Neural crest cell (in vitro differentiated cells): ENCODE measurements at places on chromosomes 12 and 14.

- no peak overlapping the region for H3K4me3 ChIP-seq
- H3K27me3 ChIP-seq = peaks cover 20% of the 10 kb centered on the region
- peaks cover 28% of the 10 kb centered on the region for H3K4me1 ChIP-seq
- no peaks in the 10 kb centered on the region for H3K36me3 ChIP-seq
- no peak for DNase-seq
- H3K27ac ChIP-seq = no peak overlapping the region
These were observed 38.2 kb upstream of the MAP1LC3B2 start for GRCh38 chr12:116520801-116521471.

- H3K4me1 ChIP-seq = no peaks in the 10 kb centered on the region
- no peak overlapping the region for H3K27ac ChIP-seq
- no peaks in the 10 kb centered on the region for H3K27me3 ChIP-seq
- no peak overlapping the region for H3K4me3 ChIP-seq
- no peaks in the 10 kb centered on the region for H3K36me3 ChIP-seq
- no peak for DNase-seq
These were observed 324.1 kb downstream of the FLRT2 start for GRCh38 chr14:85853996-85854526.

- no peak overlapping the region for H3K27ac ChIP-seq
- H3K4me3 ChIP-seq = no peak overlapping the region
- H3K27me3 ChIP-seq = peaks cover 38% of the 10 kb centered on the region
- H3K36me3 ChIP-seq = no peaks in the 10 kb centered on the region
- no peak for DNase-seq
These were observed 4.2 kb downstream of the OR10G3 start for GRCh38 chr14:21575661-21576060.

GRCh38 chr12:93164103-93164880, 213.4 kb upstream of the NUDT4 start:
- no peak overlapping the region for H3K4me3 ChIP-seq
- no peak overlapping the region for H3K27ac ChIP-seq
- no peaks in the 10 kb centered on the region for H3K36me3 ChIP-seq
- H3K27me3 ChIP-seq = no peaks in the 10 kb centered on the region
- no peak for DNase-seq
- peaks cover 15% of the 10 kb centered on the region for H3K4me1 ChIP-seq

DNA sequence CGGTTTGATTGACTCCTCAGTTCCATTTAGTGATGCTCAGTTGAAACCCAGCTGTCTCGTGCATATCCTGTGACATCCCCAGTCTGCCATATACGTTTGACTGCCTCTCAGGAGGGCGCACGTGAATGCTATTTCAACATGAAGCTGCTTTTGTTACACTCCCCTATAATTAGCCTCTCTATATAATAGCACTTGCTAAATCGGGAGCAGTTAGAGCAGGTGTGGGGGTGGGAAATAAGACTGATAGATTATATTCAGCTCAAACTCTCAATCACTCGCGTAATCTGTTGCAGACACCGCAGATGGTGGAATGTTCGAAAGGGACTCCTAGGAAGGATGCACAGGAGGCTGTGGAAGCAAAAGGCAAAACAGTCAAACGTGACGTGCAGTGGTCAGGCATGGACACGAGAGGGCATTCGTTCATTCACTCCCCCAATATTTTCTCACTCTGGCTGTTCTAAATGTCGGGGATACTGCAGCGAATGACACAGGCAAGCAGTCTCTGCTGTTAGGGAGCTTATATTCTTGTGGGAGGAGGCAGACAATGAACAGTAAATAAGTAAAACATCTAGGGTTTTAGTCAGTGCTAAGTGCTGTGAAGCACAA, 29.8 kb downstream of the KCNA1 start:
- no peak overlapping the region for H3K4me3 ChIP-seq
- H3K27ac ChIP-seq = no peak overlapping the region
- peaks cover 26% of the 10 kb centered on the region for H3K27me3 ChIP-seq
- H3K4me1 ChIP-seq = no peaks in the 10 kb centered on the region
- DNase-seq = no peak

GRCh38 chr12:79453820-79454219, 236.9 kb downstream of the PAWR start:
- H3K36me3 ChIP-seq = peaks cover 3% of the 10 kb centered on the region
- no peak overlapping the region for H3K4me3 ChIP-seq
- H3K27me3 ChIP-seq = no peaks in the 10 kb centered on the region
- no peak overlapping the region for H3K27ac ChIP-seq
- DNase-seq = no peak
- peaks cover 4% of the 10 kb centered on the region for H3K4me1 ChIP-seq

DNA sequence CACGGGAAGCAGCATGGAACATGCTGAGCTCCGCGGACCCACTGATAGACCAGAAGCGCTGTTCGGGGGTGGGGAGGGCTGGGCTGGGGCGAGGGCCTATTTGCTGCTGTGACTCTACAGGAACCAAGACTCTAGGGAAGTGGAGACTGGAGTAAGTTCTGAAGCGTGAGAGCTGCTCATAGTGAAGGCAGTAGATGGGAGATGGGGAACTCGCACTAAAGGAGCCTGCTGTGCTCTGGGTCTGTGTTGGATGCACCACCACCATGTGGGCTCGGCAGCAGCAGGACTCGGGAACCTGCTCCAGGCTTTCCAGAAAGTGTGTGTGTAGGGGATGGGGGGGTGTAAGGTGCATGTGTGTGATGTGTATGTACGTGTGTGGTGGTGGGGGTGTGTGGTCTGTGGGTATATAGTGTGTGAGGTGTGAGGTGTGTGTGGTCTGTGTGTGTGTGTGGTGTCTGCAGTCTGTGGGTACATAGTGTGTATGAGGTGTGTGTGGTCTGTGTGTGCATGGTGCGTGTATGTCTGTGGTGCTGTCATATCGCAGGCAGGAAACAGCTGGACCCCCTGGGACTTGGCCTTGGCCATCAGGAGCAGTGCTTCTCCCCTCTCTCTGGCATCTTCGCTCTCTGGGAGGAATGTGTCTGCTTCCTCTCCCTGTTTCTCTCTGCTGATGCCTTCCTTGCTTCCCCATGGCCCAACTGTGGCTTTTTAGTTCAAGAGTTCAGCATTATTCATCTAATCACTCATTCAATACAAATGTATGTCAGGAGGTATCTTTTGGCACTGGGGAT, 378.9 kb downstream of the FUT8 start:
- peaks cover 3% of the 10 kb centered on the region for H3K27me3 ChIP-seq
- peaks cover 4% of the 10 kb centered on the region for H3K4me1 ChIP-seq
- H3K4me3 ChIP-seq = no peak overlapping the region
- no peaks in the 10 kb centered on the region for H3K36me3 ChIP-seq
- DNase-seq = no peak
- no peak overlapping the region for H3K27ac ChIP-seq

GRCh38 chr14:76118594-76118993, 33.1 kb upstream of the GPATCH2L start:
- peaks cover 3% of the 10 kb centered on the region for H3K27me3 ChIP-seq
- no peaks in the 10 kb centered on the region for H3K36me3 ChIP-seq
- DNase-seq = no peak
- no peak overlapping the region for H3K27ac ChIP-seq
- no peak overlapping the region for H3K4me3 ChIP-seq

DNA sequence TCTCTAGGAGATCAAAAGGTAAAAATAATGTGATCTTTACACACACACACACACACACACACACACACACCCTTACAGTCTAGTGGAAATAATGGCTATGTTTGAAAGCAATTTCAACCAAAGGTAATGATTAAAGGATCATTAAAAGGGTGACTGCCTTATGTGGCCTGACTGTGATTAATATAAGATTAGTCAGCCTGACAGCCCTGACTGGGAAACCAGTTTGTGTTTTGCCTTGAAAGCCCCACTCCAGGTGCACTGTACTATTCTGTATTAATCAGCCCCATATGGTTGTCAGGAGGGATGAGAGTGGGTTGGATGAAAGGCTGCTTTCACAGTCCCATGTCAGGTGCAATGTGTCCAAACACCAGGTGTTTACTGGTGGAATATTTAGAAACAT, 10.5 kb downstream of the RASSF9 start:
- no peak overlapping the region for H3K4me3 ChIP-seq
- H3K27ac ChIP-seq = no peak overlapping the region
- no peak for DNase-seq
- no peaks in the 10 kb centered on the region for H3K27me3 ChIP-seq
- no peaks in the 10 kb centered on the region for H3K4me1 ChIP-seq
- H3K36me3 ChIP-seq = no peaks in the 10 kb centered on the region

GRCh38 chr14:39366460-39367386, 65.5 kb downstream of the FBXO33 start:
- peaks cover 22% of the 10 kb centered on the region for H3K4me1 ChIP-seq
- H3K36me3 ChIP-seq = peaks cover 20% of the 10 kb centered on the region
- no peak overlapping the region for H3K4me3 ChIP-seq
- no peak for DNase-seq

GRCh38 chr14:101361451-101362433, 199.6 kb upstream of the DIO3 start:
- H3K4me1 ChIP-seq = peaks cover 27% of the 10 kb centered on the region
- no peak overlapping the region for H3K4me3 ChIP-seq
- H3K36me3 ChIP-seq = no peaks in the 10 kb centered on the region
- H3K27me3 ChIP-seq = no peaks in the 10 kb centered on the region
- H3K27ac ChIP-seq = peak overlapping the region; percentile 57

GRCh38 chr14:32761381-32761968, 177.2 kb upstream of the NPAS3 start:
- no peaks in the 10 kb centered on the region for H3K27me3 ChIP-seq
- H3K27ac ChIP-seq = no peak overlapping the region
- H3K36me3 ChIP-seq = peaks cover 6% of the 10 kb centered on the region
- peaks cover 6% of the 10 kb centered on the region for H3K4me1 ChIP-seq
- DNase-seq = no peak
- H3K4me3 ChIP-seq = no peak overlapping the region

DNA sequence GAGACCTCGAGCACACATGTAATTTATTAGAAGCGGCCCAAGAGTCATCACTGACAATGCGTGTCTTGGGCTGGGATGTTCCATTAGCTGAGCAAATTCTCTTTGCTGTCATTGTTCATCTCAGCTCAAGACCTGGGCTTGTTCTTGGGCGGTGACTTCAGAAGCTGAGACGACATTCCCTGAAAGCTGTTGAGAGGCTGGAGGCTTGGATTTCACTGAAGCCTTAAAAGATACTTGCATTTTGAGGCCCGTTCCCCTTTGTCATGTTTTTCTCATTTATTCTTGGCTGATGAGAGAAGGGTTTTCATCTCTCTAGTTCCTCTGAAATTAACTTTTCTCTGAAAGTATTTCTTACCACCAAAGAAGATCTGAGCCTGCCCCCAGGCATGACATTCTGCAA, 16.6 kb upstream of the SUSD6 start:
- no peak for DNase-seq
- peaks cover 9% of the 10 kb centered on the region for H3K4me1 ChIP-seq
- H3K27me3 ChIP-seq = no peaks in the 10 kb centered on the region

GRCh38 chr12:47268501-47269454, 189.0 kb upstream of the AMIGO2 start:
- H3K27ac ChIP-seq = no peak overlapping the region
- no peak overlapping the region for H3K4me3 ChIP-seq
- no peak for DNase-seq
- H3K36me3 ChIP-seq = no peaks in the 10 kb centered on the region
- H3K27me3 ChIP-seq = no peaks in the 10 kb centered on the region
- H3K4me1 ChIP-seq = peaks cover 14% of the 10 kb centered on the region

- H3K27ac ChIP-seq = no peak overlapping the region
- no peak for DNase-seq
- no peaks in the 10 kb centered on the region for H3K27me3 ChIP-seq
- H3K36me3 ChIP-seq = no peaks in the 10 kb centered on the region
These were observed 37.8 kb downstream of the ANAPC7 start for GRCh38 chr12:110365489-110366320.

- no peak overlapping the region for H3K27ac ChIP-seq
- no peak for DNase-seq
- H3K4me3 ChIP-seq = no peak overlapping the region
- H3K27me3 ChIP-seq = peaks cover 10% of the 10 kb centered on the region
- H3K36me3 ChIP-seq = peaks cover 24% of the 10 kb centered on the region
These were observed 30.4 kb downstream of the CCDC92 start for GRCh38 chr12:123942238-123942653.

DNA sequence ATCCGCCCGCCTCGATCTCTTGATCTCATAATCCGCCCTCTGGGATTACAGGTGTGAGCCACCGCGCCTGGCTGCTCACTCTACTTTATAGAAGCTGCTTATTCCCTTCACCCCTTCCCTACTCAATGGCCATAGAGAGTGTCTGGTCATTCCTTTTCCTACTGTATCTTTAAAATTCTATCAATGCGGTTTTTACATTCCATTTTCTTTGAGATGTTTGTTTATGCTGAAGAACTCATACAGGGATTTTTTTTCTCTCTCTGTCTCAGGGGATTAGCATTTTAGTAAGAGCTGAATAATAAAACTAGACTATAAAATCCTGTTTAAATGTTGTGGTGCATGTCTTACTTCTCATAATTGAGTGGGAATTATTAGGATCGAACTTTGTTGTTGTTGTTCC, 218.6 kb upstream of the FOXN3 start:
- H3K27me3 ChIP-seq = no peaks in the 10 kb centered on the region
- H3K4me1 ChIP-seq = peaks cover 9% of the 10 kb centered on the region
- no peaks in the 10 kb centered on the region for H3K36me3 ChIP-seq
- DNase-seq = no peak

- H3K4me3 ChIP-seq = no peak overlapping the region
- peaks cover 3% of the 10 kb centered on the region for H3K36me3 ChIP-seq
- DNase-seq = no peak
- H3K27me3 ChIP-seq = no peaks in the 10 kb centered on the region
- peak overlapping the region; percentile 35 for H3K27ac ChIP-seq
- peaks cover 17% of the 10 kb centered on the region for H3K4me1 ChIP-seq
These were observed 46.0 kb downstream of the DLK1 start for GRCh38 chr14:100772607-100773165.

GRCh38 chr12:117165342-117165741, 24.9 kb downstream of the FBXO21 start:
- H3K4me1 ChIP-seq = no peaks in the 10 kb centered on the region
- no peak for DNase-seq
- no peak overlapping the region for H3K27ac ChIP-seq
- H3K4me3 ChIP-seq = no peak overlapping the region

GRCh38 chr14:92704036-92704804, 44.2 kb downstream of the LGMN start:
- no peak overlapping the region for H3K27ac ChIP-seq
- no peak overlapping the region for H3K4me3 ChIP-seq
- H3K36me3 ChIP-seq = peaks cover 2% of the 10 kb centered on the region
- peaks cover 5% of the 10 kb centered on the region for H3K4me1 ChIP-seq
- no peak for DNase-seq
- H3K27me3 ChIP-seq = no peaks in the 10 kb centered on the region

DNA sequence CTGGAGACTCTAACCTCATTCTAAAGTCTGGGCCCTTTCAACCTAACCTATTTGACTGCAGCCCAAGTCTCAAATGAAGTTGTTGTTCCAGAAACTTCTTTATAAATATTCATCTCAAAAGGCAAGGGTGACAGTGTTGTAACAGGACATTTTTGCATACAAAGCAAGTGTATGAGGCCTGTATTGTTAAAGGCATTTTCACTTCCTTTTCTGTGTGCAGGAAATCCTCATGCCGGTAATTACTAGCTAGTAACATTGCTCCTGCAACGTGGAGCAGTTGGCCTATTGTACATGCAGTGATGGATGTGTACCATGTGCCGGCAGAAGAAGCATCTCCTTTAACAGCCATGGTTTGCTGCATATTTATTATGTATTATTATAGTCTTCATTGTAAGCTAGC, 156.5 kb upstream of the RMST start:
- H3K4me3 ChIP-seq = no peak overlapping the region
- no peak overlapping the region for H3K27ac ChIP-seq
- H3K27me3 ChIP-seq = no peaks in the 10 kb centered on the region
- H3K4me1 ChIP-seq = peaks cover 32% of the 10 kb centered on the region

- peaks cover 44% of the 10 kb centered on the region for H3K4me1 ChIP-seq
- no peak overlapping the region for H3K27ac ChIP-seq
- no peak for DNase-seq
These were observed 202.6 kb upstream of the FOXN3 start for GRCh38 chr14:89619596-89619995.

GRCh38 chr12:110222027-110222426, 59.0 kb upstream of the ATP2A2 start:
- no peak for DNase-seq
- H3K27me3 ChIP-seq = no peaks in the 10 kb centered on the region
- H3K36me3 ChIP-seq = peaks cover 10% of the 10 kb centered on the region
- peaks cover 7% of the 10 kb centered on the region for H3K4me1 ChIP-seq
- H3K4me3 ChIP-seq = no peak overlapping the region
